Stimulated activated naive CD8-positive, alpha-beta T cell treated with anti-CD3 and anti-CD28 coated beads, Interleukin-15, amount 100 ng/mL, for 72 hours (primary cell): ENCODE measurements at places on chromosomes 1 and 21.
A peak's percentile ranks its signal among the peaks of the same experiment; 100 is the strongest.

DNA sequence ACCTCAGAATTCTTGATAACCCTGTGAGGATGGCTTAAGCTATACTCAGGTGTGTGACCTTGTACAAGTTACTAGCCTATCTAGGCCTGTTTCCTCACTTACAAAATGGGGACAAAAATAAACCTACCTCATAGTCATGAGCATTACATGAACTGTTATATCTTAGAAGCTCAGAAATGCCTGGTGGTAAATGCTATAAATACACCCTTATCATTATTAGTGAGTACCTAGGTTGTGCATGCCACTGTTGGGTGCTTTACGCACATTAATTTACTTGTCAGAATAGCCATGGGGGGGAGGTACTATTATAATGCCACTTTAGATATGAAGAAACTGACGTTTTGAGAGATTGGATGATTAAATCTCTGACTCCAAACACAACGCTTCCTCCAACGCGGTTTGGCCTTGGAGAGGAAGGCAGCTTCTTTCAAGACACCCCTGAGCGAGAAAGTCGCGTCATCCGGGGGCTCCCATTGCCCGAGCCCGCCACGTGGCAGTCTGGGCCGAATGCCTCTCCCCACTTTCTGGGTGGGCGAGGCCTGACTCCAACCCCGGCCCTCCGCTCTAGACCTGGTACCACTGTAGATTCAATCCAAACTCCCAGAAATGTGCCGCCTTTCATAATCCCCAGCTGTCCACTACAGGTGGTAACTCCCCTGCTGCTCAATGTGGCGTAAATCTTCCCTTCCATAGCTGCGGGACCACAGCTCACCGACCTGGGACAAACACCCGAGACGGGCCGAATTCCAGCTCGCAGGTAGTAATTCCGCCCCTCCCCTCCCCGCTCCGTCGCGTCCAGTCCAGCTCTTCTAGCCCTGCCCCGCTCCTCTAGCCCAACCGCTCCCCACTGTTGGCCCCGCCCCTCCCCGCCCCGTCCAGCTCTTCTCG lies 771 bp upstream of the RAD54L start:
- no peak for DNase-seq

DNA sequence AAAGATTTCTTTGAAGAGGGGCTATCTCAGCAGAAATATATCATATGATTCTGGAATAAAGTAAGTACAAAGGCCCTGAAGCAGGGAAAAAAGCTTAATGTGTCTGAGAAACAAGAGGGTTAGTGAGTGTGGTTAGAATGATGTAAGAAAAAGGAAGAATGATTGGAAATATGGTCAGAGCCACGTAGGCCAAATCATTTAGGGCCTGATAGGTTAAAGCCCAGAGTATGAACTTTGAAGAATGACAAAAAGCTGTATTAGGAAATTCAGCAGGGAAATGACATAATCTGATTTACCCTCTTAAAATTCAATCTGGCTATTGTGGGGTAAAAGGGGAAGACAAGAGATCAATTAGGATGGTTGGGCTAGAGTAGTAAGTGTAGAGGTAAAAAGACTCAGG lies 69.0 kb upstream of the MUTYH start:
- DNase-seq, result no peak

GRCh38 chr1:156104861-156105832 lies 9.4 kb upstream of the LMNA start:
- DNase-seq, result no peak

DNA sequence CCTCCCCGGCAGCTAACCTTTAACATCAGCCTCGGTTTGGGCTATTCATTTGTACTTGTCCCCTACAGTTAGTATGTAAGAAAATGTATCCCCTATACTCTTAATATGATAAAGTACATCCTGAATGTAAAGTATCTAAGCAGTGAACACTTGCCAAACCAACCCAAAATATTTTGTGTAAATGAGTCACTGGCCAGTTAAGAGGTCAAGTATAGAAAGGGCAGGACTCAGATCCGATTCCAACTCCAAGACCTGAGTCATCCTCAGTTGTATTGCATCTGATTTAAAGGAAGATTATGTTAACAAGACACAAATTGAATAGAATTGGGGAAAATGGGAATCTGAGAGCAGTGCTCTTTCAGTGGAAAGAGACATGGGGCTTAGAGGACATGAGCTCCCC lies 84.4 kb downstream of the CD58 start:
- no peak for DNase-seq

DNA sequence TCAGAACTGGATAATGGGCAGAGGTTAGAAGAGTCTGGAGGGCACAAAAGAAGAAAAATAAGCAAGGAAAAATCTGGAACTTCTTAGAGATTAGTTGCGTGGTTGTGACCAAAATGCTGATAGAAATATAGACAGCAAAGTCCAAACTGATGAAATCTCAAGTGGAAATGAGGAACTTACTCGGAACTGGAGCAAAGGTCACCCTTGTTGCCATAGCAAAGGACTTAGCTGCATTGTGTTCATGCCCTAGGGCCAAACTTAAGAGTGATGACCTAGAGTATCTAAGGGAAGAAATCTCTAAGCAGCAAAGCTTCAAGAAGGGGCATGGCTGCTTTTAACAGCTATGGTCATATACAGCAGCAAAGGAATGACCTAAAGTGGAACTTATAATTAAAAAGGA lies 180.0 kb downstream of the TTLL7 start:
- no peak for DNase-seq

DNA sequence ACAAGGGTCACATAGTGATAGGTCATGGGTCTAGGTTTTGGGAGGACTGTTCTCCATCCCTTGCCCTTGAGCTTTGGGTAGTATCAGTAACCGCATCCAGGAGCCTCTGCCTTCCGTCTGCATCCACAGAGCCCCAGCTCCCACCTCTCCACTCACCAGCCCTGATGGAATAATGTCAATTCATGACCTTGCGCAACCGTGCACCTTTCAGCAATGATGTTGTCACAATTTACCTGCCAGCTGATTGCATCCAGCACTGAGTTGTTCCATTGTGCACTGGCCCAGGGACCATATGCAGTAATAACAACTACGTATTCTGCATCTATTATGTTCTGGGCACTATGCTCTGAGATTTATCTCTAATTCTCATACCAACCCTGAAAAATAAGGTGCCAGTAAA lies 1.4 kb downstream of the CAPN8 start:
- no peak for DNase-seq

DNA sequence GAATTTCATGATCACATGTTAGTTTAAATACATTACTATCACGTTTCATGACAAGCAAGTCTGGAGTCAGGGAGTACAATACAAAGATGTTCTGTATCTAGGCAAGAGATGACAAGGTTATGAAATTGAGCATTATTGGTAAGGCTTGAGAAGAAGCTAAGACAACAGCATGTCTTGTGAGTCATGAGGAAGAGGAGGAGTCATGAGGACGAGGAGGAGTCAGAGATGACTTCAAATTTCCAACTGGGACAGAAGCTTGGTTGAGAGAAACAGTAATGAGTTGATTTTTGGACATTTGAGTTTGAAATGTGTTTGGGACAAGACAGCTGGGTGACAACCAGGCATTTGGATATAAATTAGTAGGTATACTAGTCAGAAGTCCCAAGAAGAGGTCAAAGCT lies 4.3 kb upstream of the UBE2U start:
- no peak for DNase-seq

GRCh38 chr1:235421751-235422150 lies 54.5 kb downstream of the TBCE start:
- no peak for DNase-seq

GRCh38 chr1:90349510-90349909 lies 354.6 kb downstream of the ZNF326 start:
- DNase-seq, result no peak

DNA sequence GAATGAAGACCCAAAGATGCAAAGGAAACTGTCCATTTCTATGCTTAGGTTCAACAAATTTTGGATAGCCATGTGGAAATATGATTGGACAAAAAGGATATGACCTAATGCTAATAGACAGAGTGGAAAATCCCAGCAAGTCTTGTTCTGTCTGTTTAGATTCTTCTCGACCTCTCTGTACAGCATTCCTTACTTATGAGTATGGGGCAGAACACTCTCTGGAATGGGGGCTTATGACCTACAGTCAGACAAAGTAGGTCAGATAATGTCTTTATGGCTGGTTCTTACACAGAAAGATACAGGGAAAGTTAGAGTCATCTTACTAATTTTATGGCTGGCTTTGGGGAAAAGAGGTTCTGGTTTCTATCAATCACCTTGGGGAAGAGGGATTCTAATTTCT lies 2.8 kb downstream of the GCSAML start:
- DNase-seq, result no peak

- DNase-seq, result no peak
These were observed 45.5 kb upstream of the RASAL2 start for GRCh38 chr1:178048426-178048825.

GRCh38 chr1:3410142-3410925 lies 44.1 kb upstream of the ARHGEF16 start:
- DNase-seq, result no peak

DNA sequence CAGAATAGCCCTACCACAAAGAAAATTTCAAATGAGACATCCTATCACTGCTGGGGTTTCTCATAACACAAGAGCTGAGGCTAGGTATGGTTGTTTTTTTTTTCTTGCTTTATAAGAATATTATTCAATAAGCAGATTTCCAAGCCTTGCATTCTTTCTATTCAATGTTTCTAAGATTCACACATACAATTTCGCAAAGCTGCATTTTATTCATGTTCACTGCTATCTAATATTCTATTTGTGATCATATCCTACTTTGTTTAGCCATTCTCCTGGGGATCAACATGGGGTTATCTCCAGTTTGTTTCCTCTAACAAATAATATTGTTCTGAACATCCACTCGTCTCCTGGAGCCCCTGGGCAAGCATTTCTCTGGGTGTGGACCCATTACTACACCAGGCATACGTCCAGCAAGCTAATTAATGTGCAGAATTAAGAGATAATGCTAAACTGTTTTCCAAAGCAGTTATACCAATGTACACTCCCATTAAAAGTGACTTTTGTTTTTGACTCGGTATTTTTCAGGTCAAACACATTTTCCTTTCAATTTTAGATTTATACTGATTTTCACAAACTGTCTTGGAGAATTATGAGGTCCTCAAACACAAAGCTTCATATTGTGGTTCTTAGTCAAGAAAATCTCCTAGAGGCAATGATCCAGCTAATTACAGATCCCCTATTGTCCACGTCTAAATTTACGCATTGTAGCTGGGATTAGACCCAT lies 15.7 kb upstream of the HLCS start:
- DNase-seq, result no peak

- DNase-seq, result no peak
These were observed 93.9 kb upstream of the TSPAN2 start for GRCh38 chr1:115183158-115183557.

DNA sequence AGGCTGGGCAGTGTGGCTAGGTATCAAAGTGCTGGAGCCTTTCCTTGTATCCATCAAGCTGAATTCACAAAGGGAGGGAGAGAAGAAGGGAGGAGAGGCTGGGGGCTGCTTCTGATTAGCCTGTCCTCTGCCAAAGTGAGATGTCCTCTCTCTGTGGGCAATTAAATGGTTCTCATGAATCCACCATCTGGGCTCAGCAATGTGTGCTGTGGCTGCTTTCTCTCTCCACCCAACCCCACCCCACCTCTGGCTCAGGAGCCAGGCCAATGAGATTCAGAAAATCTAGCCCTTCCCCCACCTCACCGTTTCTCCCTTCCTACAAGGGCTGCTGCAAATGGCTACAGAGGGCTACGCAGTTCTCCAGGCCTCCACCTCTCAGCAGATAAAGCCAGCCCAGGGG lies 154.6 kb downstream of the TENT5C start:
- no peak for DNase-seq

GRCh38 chr1:41649396-41650027 lies 165.0 kb upstream of the EDN2 start:
- DNase-seq, result no peak

- DNase-seq, result peak; percentile 56
These were observed 19.2 kb upstream of the PEF1 start for GRCh38 chr1:31663622-31664452.

GRCh38 chr1:148264374-148265276 lies 112.5 kb upstream of the NBPF11 start:
- DNase-seq, result peak; percentile 37

DNA sequence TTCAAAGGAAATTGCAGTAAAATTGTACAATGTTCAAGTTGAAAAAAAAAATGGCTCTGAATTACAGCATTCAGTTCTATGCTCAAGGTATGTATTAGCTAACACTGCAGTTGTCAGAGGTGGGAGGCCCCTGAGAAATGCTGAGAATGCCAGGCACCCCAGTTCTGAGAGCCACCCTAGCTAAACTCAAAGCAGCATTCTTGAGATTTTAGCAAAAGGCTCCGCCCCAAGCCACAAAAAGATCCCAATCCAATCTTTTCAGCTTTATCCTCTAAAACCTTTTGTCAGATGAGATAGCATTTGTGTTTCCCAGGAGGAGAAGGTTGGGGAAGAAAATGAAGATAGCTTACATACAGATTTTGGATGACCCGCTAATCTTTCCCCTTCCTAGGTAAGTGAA lies 68.8 kb downstream of the SMYD2 start:
- no peak for DNase-seq

- DNase-seq, result no peak
These were observed 6.6 kb downstream of the ANGPTL1 start for GRCh38 chr1:178864326-178864725.

DNA sequence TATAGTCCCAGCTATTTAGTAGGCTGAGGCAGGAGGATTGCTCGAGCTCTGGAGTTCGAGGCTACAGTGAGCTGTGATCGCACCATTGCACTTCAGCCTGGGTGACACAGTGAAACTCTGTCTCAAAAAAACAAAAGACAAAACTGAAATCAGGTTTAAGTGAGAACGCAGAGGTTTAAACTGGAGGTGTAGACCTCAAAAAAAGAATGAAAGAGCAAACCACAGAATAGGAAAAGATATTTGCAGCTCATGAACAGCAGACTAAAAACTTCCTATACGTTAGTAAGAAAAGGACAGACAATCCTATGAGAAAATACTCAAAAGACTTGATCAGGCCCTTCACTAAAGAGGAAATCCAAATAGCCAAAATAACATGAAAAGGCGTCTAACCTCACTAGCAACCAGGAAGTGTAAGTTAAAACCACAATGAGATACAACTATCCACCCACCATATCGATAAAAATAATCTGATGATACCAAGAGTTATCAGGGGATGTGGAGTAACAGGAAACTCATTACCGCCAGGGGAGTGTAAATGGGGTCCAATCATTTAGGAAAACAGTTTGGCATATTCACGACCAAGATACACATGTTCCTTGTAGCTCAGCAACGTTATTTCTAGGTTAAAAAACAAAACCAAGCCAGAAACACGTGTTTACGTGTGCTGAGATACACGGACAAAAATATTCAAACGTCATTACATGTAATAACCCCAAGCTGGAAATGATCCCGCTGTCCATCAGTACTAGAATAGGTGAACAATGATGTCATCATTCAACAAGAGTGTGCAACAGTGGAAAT lies 9.8 kb downstream of the TNFRSF9 start:
- no peak for DNase-seq

GRCh38 chr1:188433425-188433824 lies 1604.7 kb downstream of the PLA2G4A start:
- DNase-seq, result no peak
